ENCODE measurements at places on chromosomes 16 and 17. TPM values are rescaled to one million over a fixed set of nuclear protein-coding genes. Genes with fewer than 3 reads are reported as not detected.

DNA sequence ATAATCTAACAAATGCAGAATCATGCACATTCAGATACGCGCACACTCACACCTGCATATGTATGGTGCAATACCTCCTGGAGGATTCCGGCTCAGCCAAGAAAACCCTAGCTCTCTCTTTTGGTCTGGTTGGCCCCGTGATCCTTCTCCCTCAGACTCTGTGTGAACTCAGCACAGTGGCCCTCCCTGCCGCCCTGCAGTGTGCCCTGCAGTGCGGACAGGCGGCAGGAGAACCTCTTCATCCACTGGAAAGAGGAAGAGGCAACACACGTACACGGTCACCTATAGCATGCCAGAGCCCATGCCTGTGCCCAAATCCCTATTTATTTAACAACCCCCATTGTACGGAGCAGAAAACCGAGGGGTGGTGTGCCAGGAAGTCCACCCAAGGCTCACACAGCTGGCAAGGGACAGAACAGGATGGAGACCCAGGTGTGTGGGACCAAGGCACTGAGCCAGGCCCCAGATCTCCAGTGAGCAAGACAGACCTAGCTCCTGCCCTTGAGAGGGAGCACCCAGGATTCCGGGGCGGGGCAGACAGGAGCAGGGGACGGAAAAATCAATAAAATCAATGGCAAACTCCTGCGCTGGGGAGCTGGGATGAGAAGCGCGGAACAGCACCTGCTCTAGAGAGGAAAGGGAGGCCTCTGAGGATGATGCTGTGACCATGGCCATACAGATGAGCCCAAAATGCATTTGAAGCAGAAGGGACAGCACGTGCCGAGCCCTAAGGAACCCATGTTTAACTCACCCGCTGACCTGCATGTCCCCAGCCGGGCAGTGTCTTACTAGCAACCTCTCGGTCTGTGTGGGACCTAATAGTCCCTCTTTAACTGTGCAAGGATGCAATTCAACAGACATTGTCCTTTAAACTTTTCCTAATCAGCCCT, 54.7 kb upstream of the CIBAR2 start:
- no peak for DNase-seq

- DNase-seq: peak; percentile 35
Measured at GRCh38 chr17:1365445-1366039, 34.5 kb downstream of the YWHAE start.

DNA sequence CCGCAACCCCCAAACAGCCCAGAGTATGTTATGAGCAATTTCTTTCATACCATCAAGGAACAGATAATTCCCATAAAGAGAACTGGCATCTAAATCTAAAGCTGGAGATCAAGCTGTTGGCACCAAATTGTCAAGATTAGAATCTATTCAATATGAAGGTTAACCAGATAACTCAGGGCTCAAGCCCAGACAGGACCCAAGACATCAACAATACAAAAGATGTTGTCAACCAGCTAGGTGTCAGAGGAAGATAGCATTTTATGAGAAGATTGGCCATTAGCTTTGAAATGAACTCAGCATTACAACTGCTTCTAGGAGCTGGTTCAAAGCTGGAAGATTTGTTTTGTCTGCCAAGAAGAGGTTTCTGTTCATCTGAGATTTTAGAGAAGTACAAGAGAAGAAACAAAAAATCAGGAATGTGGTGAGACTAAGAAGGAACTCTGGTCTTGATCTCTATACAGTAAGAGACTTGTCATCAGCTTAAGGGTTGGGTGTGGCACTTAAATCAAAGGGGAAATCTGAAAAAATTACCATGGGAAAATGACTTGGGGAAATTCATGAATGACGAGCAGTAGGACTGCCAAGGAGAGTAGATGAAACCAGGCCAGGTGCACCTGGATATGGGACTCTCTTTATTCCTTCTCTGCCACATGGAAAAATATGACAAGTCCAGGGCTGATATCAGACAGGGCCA, 64.2 kb upstream of the COX10 start:
- DNase-seq: no peak

DNA sequence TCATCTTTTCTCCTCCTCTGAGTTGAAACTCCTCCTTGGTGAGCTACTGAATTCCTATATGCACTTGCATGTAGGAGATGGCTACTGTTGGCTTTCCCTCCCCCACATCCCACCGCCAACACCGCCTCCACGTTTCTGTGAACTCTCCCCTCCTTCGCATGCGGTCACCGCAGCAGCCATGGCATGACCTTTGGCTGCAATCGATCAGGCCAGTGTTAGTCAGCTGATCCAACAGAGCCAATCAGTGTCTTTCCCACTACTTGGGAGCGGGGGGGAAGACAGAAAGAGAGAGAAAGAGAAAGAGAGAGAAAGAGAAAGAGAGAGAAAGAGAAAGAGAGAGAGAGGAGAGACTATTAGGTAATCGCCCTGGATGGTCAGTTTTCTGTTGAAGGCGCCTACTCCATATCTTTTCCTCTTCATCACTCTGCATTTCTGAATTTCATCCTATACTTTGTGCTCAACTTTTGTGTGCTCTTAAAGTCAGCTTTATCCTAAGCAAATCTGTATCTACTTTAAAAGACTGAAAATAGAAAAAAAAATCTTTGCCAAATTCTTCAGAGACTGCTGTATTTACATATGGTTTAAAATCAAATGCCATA, 22.7 kb downstream of the ASGR1 start:
- no peak for DNase-seq

DNA sequence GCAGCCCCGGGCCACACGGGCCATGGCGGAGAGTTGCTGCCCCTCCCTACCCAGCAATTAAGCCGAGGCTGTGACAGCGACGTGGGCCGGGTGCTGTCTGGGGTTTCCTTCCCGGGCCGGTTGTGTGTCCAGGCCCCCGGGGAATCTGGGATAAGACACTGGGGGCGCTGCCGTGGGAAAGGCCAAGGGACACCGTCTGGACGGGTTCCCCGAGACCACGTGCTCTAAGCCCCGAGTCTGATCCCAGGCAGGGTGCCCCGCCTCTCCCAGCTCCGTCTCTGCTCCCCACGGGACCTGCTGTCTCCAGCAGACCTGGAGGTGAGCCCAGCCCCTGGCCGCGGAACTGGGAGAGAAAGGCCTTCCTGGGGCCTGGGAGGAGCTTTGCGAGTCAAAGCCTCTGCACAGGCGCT, 92.2 kb downstream of the IRX3 start:
- DNase-seq: no peak

- no peak for DNase-seq
Measured at GRCh38 chr16:12544477-12545296, 259.0 kb downstream of the CPPED1 start.

DNA sequence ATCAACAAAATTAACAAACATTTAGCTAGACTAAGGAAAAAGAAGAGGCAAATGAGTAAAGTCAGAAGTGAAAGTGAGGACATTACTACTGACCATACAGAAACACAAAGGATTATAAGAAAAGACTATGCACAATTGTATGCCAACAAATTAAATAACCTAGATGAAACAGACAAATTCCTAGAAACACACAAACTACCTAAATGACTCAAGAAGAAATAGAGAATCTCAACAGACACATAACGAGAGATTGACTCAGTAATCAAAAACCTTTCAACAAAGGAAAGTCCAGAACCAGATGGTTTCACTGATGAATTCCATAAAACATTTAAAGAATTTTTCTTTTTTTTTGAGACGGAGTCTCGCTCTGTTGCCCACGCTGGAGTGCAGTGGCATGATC, 35.7 kb upstream of the MYLK3 start:
- no peak for DNase-seq

DNA sequence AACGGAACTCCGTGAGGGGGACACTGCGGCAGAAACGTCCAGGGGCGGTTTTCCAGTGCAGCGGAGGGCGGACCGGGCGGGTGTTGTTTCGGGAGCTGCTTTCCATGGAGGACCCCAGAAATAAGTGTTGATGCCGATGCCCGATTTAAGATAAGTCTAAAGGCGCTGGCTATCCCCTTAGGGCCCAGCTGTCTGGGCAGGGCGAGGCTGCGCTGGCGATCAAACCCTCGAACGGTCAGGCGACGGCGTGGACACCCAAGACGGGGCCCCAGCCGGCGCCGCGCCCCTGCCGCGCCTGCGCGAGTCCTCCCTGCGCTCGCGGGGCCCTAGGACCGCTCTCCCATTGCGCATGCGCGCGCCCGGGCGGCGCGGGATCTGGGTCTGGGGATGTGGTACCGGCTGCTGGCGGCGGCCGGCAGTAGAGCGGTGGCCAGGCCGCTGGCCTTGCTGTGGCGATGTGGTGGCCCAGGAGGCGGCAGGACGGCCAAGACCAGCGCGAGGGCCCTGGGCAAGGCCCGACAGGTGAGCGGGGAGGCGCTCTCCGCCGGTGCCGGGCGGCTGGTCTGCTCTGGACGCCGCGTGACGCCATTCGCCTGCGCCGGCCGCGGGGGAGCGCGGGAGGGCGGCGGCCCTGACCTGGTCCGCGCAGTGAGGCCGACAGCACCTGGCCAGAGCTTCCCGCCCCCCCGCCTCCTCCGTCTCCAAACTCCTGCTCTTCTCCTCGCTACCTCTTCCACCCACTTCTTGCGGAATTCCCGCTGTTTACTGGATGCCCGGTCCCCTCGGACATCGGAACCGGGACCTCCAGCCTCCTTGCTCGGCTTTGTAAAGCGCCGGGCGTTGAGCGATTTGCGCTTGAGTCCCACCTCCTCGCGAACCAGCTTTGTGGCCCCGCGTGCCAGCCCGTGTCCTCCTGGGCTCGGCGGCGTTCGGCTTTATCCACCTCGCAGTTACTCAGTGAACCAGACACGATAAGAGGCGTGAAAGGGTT, 24.0 kb downstream of the DEF8 start:
- no peak for DNase-seq

DNA sequence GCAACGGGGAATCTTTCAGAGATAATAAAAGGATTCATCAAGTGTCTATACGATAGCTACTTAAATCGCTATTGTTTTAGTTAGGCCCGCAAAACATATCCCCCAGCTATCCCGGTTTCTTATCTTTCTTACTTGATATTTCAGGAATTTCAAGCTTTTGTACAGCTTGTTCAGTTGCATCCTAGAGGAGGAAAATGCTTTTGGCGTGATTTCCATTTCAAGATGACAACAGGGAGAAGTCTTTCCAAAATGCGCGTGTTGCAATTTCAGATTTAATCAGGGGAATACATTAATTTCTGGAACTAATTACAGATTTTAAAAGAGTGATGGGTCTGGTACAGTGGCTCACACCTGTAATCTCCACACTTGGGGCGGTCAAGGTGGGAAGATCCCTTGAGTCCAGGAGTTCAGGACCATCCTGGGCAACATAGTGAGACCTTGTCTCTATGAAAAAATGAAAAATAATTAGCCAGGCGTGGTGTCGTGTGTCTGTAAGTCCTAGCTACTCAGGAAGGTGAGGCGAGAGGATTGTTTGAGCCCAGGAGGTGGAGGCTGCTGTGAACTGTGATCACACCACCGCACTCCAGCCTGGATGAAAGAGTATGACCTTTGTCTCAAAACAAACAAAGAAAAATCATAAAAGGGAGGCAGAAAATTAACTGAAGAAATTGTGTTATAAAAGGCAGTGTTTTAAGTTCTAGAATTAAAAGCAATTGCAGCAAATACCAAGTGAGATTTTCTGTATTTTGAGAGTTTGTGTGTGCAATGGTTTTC, 546.1 kb downstream of the MAF start:
- no peak for DNase-seq

GRCh38 chr17:38508954-38509771, 80.9 kb downstream of the ARHGAP23 start:
- peak; percentile 64 for DNase-seq

DNA sequence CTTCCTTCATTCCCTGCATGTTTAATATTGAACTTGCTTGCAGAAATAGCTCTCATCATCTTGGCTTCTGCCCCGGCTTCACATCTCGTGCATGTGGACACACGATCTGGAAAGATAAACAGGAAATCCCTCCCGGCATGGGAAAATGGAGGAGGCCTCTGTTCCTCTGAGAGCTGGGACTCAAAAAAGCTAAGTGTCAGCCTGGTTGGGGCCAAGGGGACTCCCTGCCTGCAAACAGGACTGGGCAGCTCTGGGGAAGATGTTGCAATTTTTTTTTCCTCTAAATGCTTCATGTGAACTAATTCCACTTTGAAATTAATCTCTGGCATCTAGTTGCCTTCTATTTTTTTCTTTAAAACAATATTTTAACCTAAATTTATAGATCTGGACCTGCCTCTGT, 24.8 kb downstream of the ITPRIPL2 start:
- no peak for DNase-seq

The TMEM235 gene
- total RNA-seq: not detected

The WWOX gene
- total RNA-seq: 34.9 TPM

All from kidney epithelial cell (primary cell).